Amniotic stem cell (primary cell): ENCODE measurements at places on chromosomes 5 and 9.

DNA sequence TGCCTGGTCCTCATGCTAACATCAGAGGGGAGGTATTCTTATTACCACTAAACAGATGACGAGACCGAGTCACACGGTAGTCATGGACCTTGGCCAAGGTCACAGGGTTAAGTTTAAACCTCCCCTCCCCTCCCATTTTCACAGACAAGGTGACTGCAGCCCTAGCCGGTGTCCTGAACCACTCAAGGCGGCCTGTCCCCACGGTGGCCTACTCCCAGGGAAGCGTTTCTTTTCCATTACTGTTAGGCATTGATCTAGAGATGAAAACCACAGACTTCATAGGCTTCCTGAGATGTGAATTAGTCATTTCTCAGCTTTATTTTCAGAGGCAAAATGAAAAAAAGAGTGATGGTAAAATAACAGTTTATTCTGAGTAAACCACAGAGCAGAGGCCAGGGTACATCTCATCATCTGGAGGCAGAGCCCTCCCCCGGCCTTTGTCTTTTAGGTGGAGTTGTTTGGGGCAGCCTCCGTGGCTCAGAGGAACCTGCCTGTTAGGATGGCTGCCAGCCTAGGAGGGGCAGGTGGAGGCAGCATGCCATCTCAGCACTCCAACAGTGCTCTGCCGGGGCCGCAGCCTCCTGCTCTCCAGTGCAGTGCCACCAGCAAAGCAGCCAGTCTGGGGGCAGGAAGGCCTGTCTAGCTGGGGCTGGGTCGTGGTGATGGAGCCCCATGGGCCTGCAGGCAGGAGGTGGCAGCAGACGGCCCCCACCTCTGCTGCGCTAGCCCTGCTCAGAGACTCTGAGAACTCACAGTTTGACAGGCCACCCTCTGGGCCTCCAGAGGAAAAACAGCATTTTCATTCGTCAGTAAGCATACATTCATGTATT lies 71.2 kb downstream of the RAPGEF1 start:
- no peak for DNase-seq

DNA sequence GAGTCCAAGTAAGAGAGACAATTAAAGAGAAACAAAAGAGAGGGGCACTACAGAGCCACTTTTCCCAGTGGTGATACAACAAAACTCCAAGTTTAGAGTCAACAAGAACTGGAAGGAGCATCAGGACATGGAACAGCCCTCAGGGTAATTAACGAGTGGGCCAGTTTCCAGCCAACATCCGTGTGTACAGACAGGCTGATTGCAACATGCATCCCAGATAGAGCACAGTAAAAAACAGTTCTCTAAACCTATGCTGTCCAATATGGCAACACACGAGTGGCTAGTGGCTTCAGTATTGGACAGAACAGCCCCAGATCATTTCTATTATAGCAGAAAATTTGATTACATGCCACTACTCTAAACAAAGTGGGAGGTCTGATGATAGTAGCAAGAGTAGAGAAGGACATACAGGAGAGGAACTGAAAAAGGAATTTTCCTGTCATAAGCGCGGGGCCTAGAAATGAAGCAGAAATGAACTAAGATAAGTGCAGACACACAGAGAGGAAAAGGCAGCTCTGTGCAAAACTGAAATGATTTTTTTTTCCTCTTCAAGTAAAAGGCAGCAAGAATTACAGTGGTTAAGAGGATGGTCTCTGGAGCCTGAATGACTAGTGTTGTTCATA lies 175.6 kb upstream of the CCNG1 start:
- DNase-seq = no peak

DNA sequence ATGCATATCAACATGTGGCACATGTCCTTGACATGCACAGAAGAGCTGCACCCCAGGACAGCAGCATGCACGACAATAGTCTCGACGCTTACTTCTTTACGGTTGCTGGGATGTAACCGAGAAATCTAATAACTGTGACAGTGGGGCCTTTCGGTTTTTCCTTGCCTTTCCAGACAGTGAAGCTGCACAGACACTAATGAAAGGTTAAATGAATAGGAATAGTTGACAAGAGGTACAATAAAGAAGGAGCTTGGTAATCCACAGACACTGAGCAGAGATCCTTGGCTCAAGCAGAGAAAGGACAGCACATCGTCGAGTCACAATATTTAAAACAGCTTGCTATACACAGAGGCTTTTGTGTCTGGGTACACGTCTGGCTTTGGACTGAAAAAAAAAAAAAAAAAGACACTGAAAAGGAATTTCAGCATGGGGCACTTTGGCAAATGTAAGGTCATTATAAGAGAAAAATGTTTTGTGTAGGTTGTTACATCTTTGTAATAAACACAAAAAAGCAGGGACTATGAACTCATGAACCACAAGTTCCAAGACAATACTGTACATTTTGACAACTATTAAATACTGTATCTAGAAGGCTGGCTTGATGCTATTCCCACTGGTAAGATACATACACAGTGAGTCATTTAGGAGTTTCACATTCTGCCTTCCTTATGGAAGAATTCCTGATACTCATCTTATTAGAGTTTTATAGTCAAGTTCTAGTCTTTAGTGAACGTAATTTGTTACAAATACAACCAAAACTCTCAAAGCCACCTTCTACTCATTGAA lies 5.6 kb downstream of the BNC2 start:
- no peak for DNase-seq

GRCh38 chr5:6340100-6340499 lies 38.2 kb downstream of the MED10 start:
- no peak for DNase-seq

DNA sequence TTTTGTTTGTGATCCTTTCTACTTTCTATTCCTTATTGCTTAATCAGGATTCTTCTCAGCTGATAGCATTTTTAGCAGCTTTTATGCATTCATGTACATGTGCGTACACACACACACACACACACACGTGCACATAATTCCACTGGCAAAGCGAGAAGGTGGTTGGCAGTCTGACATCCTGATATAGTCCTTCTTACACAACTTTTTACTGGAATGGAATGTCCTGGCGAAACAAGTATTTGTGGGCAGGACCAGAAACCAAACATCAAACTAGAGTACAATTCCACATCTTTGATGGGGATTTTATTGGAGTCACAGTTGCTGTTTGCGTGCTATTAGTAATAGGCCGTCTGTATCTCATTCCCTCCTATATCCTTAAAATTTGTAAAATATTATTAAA lies 356.5 kb downstream of the CCDC171 start:
- no peak for DNase-seq

- no peak for DNase-seq
These were observed 154.1 kb upstream of the CDH12 start for GRCh38 chr5:23007236-23007635.
